Stimulated activated CD4-positive, alpha-beta T cell treated with anti-CD3 and anti-CD28 coated beads, Interleukin-15, amount 100 ng/mL, for 1 hour (primary cell): ENCODE measurements at places on chromosomes 3 and 15.

DNA sequence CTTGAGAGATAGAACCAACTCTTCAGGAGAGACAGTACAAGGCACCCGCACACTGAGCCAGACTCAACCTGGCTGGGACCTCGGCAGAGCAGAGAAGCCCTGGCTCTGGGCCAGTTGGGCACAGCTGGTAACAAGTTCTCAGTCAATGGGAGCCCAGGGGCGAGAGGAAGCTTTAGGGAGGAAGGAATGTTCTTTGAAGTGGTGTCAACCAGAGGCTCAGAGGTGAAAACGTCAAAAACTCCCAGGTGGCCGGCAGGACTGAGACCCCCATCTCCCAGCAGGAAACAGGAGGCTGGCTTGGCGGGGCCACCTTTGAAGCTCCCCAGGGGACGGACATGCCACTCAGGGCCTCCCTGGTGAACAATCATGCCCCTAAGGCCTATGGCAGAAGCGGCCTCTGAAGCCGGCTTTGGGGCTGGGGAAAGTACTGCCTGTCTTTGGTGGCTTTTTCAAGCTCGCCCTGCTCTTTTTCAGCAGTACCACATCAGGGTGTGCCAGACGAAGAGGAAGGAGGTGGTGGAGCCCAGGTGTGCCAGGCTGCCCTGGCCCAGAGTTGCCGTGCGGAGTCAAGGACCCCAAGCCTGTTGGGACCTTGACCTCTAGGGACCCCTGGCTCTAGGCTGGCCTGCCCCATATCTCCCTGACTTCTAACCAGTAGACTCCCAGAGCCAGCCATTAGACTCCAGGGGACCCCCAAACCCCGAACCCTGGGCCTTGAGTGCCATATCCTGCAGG is 16.7 kb upstream of the TBC1D21 start:
- no peak for DNase-seq

- DNase-seq: peak; percentile 45
Measured at GRCh38 chr15:101641129-101641764, 10.9 kb downstream of the TM2D3 start.

GRCh38 chr3:170564664-170565063 is 21.2 kb downstream of the SLC7A14 start:
- no peak for DNase-seq

DNA sequence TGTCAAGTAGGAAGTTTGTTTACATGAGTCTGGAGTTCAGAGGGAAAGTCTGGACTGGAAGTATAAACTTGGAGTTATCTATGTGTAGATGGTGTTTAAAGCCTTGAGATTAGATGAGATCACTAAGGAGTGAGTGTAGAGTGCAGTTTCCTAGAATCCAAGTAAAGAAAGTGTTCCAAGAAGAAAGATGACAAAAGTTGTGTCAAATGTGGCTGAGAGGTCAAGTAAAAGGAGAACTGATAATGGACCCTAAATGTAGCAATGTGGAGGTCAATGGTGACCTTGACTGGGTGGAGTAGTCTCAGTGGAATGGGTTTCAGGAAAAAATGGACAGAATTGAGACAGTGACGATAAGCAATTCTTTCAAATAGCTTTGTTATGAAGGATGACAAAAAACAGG is 39.9 kb upstream of the ULK4 start:
- no peak for DNase-seq

DNA sequence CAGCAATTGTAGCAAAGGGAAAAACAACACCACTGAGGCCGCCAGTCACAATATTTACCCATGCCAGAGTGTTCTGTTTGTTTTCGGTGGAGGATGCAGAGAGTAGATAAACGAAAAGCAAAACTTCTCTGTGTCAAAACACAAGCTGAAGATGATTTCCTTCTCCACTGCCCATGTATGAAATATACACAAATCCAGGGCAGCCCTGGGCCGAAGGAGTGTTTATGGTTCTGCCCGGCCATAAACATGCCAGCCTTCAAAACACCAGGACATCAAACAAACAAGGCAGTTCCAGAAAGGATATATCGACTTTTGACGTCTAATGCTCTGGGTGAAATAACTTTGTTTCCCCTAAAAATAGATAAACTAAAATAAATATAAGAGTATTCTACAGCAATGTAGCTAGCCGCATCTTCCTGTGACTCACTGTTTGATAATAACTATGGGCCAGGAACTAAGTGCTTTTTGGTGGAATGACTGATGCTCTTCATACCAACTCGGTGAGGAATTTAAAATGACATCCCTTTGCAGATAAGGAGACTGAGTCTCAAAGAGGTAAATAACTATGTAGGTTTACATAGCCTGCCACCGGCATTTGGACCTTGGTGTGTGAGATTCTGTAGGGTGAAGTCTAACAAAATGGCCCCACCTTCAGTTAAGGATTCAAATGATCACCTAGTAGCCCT is 82.8 kb downstream of the MAGI1 start:
- no peak for DNase-seq

DNA sequence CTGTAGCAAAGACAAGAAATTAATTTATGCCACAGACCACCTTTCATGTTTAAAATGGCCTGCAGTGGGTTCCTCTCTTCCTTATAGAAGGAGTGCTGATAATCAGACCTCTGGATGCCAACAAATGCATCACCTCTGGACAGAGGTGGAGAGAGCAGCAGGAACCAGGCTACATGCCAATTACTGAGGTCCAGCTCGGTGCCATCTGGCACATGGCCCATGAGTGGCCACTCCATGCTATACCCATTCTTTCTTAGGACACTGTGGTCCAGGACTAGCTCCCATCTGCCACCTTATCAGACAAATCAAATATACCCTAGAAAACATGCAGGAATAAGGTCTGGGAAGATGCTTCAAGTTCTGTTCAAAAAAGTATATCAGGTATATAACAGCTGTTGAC is 60.7 kb downstream of the TBC1D2B start:
- no peak for DNase-seq

DNA sequence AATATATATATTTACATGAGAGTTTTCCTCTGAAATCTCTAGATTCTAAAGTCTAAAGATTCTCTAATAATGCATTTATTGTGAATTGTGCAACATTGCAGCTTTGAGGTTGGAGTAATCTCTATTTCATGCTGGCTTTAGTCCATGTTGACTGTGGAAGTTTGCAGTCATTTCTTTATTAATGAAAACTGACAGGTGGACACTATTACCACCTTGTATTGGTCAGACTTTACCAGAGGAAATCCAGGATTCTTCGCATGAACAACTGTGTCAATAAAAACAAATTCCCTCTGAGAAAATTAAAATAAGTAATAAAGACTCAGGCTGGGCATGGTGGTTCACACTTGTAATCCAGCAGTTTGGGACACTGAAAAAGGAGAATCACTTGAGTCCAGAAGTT is 274.1 kb downstream of the SHQ1 start:
- no peak for DNase-seq

DNA sequence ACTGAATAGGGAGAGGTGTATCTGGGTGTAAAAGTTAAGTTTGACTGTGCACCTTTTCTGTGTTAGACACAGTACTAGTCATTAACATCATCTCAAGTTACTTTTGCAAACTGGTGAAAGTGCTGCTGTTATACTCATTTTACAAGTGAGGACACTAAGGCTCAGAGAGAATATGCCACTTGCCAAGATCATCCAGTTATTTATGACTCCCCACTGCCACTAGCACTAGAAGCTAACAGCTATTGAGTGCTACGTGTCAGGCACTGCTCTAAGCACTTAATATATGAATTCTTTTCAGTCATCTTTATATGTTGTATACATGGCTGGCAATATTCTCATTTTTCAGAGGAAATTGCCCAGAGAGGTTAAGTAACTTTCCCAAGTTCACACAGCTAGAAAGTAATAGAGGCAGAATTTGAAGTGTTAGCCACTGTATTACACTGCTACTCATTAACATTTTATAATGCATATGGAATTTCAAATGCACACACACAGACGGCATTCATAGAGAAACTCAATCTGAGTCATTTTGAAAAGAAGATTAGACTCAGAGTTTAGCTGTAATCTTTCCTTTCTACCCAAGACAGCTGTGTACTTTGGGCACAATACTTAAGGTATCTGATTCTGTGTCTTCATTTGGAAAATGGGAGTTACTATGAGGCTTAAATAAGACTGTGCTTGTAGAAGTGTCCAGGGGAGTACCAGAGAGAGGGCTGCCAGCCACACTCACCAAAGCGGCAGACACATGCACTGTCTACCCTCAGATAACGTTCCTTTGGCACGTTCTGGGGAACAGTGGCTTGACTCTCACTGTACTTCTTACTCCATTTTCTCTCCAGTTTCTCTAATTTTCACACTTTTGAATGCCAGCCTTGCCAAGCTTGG is 1.3 kb upstream of the MASP1 start:
- no peak for DNase-seq

DNA sequence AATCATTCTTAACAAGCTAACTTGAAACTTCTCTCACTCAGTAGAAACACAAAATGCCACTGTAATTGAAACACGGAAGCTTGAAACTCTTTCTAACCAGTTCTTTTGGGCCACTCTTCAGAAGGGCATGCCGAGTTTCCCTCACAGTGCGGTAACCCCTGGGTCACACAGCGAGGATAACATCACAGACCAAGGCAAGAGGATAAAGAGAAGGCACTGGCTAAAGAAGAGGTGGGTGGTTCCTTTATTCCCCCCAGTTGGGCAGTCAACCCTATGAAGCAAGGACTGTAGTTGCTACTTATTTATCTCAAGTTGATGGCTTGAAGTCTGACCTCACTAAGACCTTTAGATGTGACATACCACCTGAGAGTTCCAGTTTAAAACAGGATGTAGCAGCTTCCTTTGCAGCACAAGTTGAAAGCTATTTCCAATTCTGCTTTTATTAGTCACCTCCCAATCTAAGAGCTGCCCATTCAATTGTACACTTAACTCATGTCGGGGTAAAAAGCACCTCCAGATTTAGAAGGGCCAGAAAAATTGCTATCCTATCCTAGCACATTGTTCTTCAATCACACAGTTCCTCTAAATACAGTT is 272.4 kb downstream of the TIGIT start:
- DNase-seq: no peak

GRCh38 chr3:58683001-58683458 is 16.5 kb upstream of the FAM3D start:
- DNase-seq: no peak

DNA sequence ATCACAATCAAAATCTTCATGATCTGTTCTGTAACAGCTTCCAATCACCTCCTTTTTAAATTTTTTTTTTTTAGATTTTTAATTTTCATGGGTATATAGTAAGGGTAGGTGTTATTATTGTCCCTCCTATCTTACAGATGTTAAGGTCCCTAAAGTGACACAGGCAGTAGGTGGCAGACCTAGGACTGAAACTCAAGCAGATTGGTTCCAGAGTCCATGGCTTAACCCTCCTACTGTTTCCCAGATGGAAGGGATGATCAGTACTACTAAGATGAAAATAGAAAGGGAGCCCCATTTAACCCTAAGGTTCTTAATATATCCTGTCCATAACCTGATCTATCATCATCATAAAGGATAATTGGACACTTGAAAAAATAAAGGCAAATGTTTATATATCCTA is 57.1 kb downstream of the CHAC1 start:
- no peak for DNase-seq

DNA sequence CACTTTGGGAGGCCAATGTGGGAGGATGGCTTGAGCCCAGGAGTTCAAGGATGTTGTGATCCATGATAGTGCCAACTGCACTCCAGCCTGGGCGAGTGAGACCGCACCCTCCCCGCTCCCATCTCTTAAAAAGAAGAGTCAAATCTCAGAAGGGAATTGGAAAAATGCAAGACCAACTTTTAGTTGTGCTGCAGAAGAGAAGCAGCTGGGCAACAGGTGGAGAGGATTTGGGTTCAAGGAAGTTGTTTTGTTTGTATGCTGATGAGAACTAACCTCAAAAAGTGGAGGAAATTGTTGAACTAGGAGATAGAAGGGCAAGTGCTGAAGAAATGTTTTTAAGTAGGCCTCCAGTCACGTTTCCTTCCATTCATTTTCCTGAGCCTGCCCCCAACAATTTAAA is 12.8 kb upstream of the PDCD7 start:
- no peak for DNase-seq

GRCh38 chr3:70982700-70983140 is 600.8 kb downstream of the FOXP1 start:
- no peak for DNase-seq

GRCh38 chr3:182568261-182568660 is 225.0 kb upstream of the ATP11B start:
- no peak for DNase-seq

DNA sequence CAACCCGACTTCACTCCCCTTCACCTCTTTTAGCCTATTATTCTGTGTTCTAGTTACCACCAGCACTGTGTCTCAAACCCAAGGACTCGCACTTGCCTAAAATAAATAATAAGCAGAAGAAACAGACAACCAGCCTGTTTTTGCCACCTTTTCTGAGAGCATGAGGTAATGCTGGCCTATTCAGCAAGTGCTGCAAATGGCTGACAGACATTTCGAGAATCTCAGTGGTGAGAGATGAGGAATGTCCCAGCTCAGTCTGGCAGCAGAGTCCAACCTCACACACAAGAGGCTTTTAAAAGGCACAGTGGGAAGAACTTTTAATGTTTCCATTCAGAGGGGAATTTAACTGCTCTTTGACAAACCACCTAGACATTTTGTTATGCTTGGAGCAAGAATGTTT is 143.3 kb upstream of the GMNC start:
- no peak for DNase-seq

- no peak for DNase-seq
Measured at GRCh38 chr3:27877061-27878013, 155.2 kb upstream of the EOMES start.

DNA sequence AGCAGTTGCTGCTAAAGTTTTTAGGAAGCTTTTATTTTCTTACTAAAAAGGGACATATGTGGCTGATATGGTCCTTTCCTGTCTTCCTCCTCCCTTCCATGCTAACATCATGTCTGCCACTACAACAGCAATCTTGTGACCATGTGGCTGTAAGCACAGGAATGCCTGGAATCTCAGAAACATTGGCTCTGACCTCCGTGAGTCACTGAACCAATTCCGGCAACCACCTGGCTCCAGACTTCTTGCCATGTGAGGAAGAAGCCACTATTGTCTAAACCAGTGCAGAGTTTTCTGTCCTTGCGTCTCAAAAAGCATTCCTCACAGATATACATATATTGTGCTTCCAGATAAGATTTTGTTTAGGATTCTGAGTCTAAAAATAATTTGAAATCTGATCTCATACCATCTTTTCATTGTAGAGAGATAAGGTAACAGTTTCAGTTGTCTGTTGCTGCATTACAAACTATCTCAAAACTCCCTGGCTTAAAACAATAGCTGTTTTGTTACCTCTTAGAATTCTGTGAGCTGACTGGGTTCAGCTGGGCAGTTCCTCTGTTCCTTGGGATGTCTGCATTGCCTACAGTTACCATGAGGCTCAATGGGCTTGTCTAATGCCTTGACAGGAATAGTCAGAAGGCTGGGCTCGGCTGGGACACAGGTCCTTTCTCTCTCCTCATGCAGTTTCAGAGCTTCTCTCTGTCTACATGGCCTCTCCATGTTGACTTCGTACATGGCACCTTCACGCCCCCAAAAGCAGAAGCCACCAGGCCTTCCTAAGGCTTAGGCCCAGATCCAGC is 77.3 kb upstream of the MAGI1 start:
- no peak for DNase-seq

GRCh38 chr15:75112278-75112847 is 89.0 kb downstream of the PPCDC start:
- DNase-seq: no peak

- no peak for DNase-seq
Measured at GRCh38 chr3:38157595-38157994, 7.7 kb upstream of the OXSR1 start.
